Activated CD4-positive, alpha-beta T cell treated with anti-CD3 and anti-CD28 coated beads, Interleukin-2, amount 10 ng/mL, durations not matched to agents 7 days and 5 days (primary cell): ENCODE measurements at places on chromosomes 1 and 21. TPM values are rescaled to one million over a fixed set of nuclear protein-coding genes. Genes with fewer than 3 reads are reported as not detected.
A peak's percentile ranks its signal among the peaks of the same experiment; 100 is the strongest.

DNA sequence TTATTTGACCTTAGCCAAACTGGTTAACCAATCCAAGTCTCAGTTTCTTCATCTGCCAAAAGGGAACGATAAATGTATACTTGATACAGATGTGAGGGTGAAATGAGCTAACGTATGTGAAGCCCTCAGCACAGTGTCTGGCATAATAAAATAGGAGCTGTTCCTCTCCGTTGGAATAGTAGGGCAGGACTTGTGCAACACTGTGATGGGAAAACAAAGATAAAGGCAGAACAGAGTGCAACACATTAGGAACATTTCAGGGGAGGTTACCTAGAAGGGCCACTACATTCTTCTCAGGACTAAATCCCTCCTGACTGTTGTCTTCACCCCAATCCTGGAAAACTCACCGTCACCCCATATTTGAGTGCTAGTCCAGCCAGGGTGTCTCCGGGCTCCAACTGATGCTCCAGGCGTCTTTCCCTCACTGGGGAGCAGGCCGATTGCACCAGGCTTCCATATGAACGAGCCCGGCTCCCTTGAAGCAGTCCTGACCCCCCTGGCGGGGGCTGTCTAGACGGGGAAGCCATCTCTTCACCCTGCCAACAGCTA is 896 bp downstream of the LYSMD1 start:
- H3K27me3 ChIP-seq, result no peaks in the 10 kb centered on the region
- H3K36me3 ChIP-seq, result peaks cover 70% of the 10 kb centered on the region
- H3K27ac ChIP-seq, result peak overlapping the region; percentile 92
- H3K4me1 ChIP-seq, result peaks cover 70% of the 10 kb centered on the region
- DNase-seq, result no peak

DNA sequence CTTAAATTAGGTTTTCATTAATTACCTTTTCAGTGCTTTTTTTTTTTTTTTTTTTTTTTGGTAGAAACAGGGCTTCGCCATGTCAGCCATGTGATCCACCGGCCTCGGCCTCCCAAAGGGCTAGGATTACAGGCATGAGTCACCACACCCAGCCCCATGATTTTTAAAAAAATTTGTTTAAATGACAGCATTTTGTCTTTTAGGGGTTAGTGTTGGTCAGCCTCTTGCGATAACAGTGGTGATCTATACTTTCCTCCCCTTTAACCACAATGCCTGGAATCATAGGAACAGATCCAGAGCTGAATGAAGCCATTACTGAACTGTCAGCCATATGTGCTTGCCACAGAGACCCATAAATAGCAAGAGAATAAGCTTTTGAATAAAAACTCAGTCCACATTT is 73.9 kb downstream of the CACHD1 start:
- H3K36me3 ChIP-seq, result peaks cover 8% of the 10 kb centered on the region
- no peak for DNase-seq
- H3K4me1 ChIP-seq, result peaks cover 59% of the 10 kb centered on the region
- no peak overlapping the region for H3K4me3 ChIP-seq
- no peaks in the 10 kb centered on the region for H3K27me3 ChIP-seq

GRCh38 chr1:172393354-172393753 is 27.1 kb upstream of the C1orf105 start:
- H3K4me3 ChIP-seq, result no peak overlapping the region
- H3K27me3 ChIP-seq, result no peaks in the 10 kb centered on the region
- peak overlapping the region; percentile 98 for H3K27ac ChIP-seq

The TMEM51 gene
- total RNA-seq, result not detected

DNA sequence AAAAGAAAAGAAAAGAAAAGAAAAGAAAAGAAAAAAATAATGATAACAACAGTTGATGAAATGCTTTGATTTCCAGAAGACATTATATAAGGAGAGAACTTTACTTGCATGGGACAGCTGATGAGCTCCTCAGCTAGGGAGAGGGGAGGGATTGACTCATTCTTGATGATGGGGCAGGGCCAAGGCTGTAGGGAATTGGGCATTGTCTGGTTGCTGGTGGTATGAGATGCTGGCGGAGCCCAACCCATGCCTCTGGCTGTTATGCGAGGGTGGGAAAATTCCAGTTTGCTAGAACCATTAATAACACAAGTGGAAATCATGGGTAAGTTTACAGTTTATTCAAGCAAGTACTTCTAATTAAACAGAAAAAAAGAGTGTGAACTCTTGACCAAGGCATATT is 36.0 kb upstream of the KIF26B start:
- H3K4me1 ChIP-seq, result no peaks in the 10 kb centered on the region
- H3K27me3 ChIP-seq, result no peaks in the 10 kb centered on the region
- no peak overlapping the region for H3K27ac ChIP-seq

The PTPRU gene
- total RNA-seq, result 0.31 TPM
